ENCODE measurements at places on chromosomes 1 and 21. TPM values are rescaled to one million over a fixed set of nuclear protein-coding genes. Genes with fewer than 3 reads are reported as not detected.
A peak's percentile ranks its signal among the peaks of the same experiment; 100 is the strongest.

GRCh38 chr21:35106246-35106835 lies 57.2 kb upstream of the RUNX1 start:
- no peaks in the 10 kb centered on the region for H3K36me3 ChIP-seq

DNA sequence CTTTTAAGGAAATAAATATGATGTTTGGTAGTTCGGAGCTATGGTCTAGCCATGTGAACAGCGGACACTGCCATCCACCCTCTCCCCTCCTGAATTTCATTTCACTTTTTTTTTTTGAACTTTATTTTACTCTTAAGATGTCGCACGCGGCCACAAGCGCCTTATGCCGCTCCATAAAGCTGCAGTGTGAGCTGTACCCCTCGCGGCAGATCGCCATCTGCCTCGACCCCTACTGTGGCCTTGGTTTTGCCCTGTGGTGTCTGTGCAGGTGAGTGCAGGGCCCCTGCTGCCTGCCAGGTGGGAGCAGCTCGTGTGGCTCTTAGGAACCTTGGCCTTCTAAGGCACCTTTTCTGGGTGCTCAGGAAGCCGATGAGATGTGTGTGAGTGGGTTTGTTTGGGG lies 48.1 kb downstream of the S100B start:
- H3K27me3 ChIP-seq = no peaks in the 10 kb centered on the region
- H3K4me1 ChIP-seq = no peaks in the 10 kb centered on the region
- no peak overlapping the region for H3K4me3 ChIP-seq
- H3K27ac ChIP-seq = no peak overlapping the region
- no peaks in the 10 kb centered on the region for H3K36me3 ChIP-seq

DNA sequence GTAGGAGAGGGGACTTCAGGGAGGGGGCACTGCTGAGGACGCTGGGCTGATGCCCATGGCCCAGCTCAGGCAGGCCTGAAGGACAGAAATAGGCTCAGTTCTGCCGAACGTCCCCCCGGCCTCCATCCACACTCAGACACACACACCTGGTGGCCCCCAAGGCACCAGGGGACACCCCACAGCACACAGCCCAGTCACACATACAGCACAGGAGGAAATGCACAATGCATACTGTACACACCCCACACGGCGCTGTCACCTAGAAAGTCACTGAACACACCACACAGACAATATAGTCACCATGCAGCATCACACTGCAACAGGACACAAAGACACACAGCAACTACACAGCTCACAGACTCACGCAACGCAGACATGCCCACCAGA lies 562 bp downstream of the SYTL1 start:
- peaks cover 10% of the 10 kb centered on the region for H3K4me1 ChIP-seq
- DNase-seq = no peak
- H3K36me3 ChIP-seq = peaks cover 19% of the 10 kb centered on the region
- no peak overlapping the region for H3K27ac ChIP-seq

- H3K27me3 ChIP-seq = no peaks in the 10 kb centered on the region
- no peaks in the 10 kb centered on the region for H3K36me3 ChIP-seq
- DNase-seq = no peak
- no peak overlapping the region for H3K27ac ChIP-seq
- H3K4me1 ChIP-seq = peaks cover 19% of the 10 kb centered on the region
- H3K4me3 ChIP-seq = no peak overlapping the region
These were observed 177.7 kb downstream of the TRABD2B start for GRCh38 chr1:47819574-47819888.

DNA sequence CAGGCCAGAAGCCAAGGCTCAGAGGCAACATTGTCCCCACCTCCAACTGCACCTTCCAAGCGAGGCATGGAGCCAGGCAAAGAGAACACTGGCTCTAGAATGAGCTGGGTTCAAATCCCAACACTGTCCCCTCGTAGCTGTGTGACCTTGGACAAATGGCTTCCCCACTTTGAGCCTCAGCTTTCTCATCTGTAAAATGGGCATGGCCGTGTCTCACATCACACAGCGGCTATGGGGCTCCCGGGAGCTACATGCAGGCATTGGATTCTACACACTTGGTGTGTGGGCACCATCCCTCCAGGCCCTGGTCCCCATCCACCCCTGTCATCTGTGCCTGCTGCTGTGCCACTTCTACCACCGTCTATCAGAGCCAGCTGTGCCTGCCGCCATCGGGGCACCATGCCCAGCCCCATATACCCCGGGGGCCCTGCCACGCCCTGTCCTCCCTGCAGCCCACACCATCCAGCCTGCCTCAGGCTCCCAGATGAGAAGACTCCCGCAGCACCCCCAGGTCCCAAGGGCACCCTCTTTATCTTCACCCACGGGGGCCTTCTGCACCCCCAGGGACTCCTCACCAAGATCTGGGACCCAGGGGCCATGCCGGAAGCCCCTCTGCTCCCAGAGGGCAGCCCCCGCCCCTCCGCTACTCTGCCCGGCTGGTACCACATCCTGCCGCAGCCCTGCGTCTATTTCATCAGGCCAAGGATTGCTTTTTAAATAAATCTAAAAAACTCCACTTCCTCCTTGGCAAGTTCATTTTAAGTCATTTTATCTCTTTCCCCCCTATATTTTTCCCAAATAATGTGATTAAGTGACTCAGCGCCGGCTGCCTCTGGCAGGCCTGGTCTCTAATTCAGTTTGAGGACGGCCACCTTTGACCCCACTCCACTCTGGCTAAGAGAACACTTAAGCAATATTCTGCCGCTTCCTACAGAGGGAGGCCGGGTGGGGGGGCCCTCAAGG lies 107.8 kb upstream of the TARDBP start:
- no peaks in the 10 kb centered on the region for H3K36me3 ChIP-seq
- H3K4me1 ChIP-seq = peaks cover 17% of the 10 kb centered on the region
- no peak for DNase-seq
- no peaks in the 10 kb centered on the region for H3K27me3 ChIP-seq
- peak overlapping the region; percentile 14 for H3K27ac ChIP-seq

- no peaks in the 10 kb centered on the region for H3K4me1 ChIP-seq
- no peak overlapping the region for H3K4me3 ChIP-seq
- no peaks in the 10 kb centered on the region for H3K27me3 ChIP-seq
These were observed 113.0 kb upstream of the RGS1 start for GRCh38 chr1:192462616-192463015.

GRCh38 chr1:22704440-22705067 lies 6.1 kb upstream of the EPHB2 start:
- no peaks in the 10 kb centered on the region for H3K27me3 ChIP-seq
- DNase-seq = peak; percentile 80
- no peak overlapping the region for H3K27ac ChIP-seq
- peaks cover 1% of the 10 kb centered on the region for H3K4me1 ChIP-seq

DNA sequence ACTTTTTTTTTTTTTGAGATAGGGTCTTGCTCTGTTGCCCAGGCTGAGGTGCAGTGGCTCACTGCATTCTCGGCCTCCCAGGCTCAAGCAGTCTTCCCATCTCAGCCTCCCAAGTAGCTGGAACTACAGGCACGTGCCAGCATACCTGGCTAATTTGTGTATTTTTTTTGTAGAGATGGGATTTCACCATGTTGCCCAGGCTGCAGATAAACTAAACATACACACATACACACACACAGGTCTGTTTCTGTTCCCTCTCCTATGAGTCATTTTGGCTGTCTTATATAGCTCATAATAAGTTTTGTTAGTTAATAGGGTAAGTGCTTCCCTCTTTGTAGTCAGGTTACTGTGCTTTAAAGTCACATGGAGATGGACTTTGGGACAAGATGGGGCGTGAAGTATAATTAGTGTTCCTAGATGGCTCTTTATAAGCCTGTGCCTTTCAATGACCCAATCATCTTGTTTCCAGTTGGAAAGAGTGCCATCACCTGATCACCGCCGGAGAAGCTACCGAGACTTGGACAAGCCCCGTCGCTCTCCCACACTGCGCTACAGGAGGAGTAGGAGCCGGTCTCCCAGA lies 9.1 kb downstream of the PRPF38A start:
- no peaks in the 10 kb centered on the region for H3K27me3 ChIP-seq
- no peak for DNase-seq
- H3K4me1 ChIP-seq = no peaks in the 10 kb centered on the region
- H3K36me3 ChIP-seq = peaks cover 99% of the 10 kb centered on the region
- no peak overlapping the region for H3K4me3 ChIP-seq
- H3K27ac ChIP-seq = no peak overlapping the region

DNA sequence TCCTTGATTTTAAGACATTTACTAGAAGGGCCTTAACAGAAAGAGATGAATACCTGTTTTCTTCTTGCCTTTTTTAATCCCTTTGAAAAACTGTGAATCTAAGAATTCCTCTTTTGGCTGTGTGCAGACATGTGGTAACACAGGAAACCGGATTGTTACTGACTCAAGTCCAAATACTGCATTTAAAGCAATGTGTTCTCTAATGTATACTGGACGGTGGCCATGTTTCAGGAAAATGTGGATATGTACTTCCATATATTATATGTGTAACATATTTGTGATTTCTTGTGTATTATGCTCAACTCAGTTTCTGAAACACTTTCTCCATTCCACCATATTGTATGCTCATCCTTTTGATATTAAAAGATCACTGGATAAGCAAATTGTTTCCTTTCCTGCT lies 185.1 kb downstream of the LRRC7 start:
- H3K27ac ChIP-seq = no peak overlapping the region
- H3K4me3 ChIP-seq = no peak overlapping the region
- no peak for DNase-seq
- H3K4me1 ChIP-seq = no peaks in the 10 kb centered on the region

GRCh38 chr1:217313096-217313495 lies 317.8 kb downstream of the GPATCH2 start:
- H3K4me3 ChIP-seq = no peak overlapping the region
- H3K36me3 ChIP-seq = no peaks in the 10 kb centered on the region
- no peak overlapping the region for H3K27ac ChIP-seq
- no peak for DNase-seq
- no peaks in the 10 kb centered on the region for H3K27me3 ChIP-seq

- H3K36me3 ChIP-seq = no peaks in the 10 kb centered on the region
- H3K4me3 ChIP-seq = no peak overlapping the region
- no peaks in the 10 kb centered on the region for H3K27me3 ChIP-seq
- DNase-seq = no peak
- peaks cover 9% of the 10 kb centered on the region for H3K4me1 ChIP-seq
These were observed 3.8 kb downstream of the RIMS3 start for GRCh38 chr1:40661678-40662077.

DNA sequence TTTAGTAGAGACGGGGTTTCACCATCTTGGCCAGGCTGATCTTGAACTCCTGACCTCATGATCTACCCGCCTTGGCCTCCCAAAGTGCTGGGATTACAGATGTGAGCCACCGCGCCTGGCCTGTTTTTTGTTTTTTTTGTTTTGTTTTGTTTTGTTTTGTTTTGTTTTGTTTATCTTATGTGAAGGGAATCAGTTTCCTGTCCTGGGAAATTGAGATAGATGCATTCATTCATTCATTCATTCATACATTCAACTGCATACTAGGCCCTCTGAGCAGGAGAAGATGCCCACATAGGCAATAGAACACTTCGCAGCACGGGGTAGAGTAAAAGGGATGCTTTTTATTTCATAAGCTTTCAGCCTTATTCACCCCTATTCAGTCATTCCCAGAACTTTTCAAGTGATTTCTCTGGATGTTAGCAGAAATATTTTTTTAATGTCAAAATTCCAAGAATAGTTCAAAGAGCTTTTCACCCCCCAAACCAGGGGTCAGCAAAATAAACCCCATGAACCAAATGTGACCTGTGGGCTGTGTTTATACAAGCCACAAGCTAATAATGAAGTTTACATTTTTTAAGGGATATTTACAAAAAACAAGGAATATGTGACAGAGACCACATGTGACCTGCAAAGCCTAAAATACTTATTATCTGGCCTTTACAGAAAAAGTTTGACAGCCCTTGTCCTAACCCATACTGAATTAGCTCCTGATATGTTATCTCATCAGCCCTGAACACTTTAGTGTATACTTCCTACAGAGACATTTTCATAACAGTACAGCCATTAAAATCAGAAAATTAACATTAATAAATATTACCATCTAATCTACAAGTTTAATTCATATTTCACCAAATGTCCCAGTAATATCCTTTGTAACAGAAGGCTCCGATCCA lies 127.1 kb downstream of the MAST2 start:
- no peaks in the 10 kb centered on the region for H3K4me1 ChIP-seq
- H3K36me3 ChIP-seq = no peaks in the 10 kb centered on the region
- no peak for DNase-seq
- no peak overlapping the region for H3K4me3 ChIP-seq

DNA sequence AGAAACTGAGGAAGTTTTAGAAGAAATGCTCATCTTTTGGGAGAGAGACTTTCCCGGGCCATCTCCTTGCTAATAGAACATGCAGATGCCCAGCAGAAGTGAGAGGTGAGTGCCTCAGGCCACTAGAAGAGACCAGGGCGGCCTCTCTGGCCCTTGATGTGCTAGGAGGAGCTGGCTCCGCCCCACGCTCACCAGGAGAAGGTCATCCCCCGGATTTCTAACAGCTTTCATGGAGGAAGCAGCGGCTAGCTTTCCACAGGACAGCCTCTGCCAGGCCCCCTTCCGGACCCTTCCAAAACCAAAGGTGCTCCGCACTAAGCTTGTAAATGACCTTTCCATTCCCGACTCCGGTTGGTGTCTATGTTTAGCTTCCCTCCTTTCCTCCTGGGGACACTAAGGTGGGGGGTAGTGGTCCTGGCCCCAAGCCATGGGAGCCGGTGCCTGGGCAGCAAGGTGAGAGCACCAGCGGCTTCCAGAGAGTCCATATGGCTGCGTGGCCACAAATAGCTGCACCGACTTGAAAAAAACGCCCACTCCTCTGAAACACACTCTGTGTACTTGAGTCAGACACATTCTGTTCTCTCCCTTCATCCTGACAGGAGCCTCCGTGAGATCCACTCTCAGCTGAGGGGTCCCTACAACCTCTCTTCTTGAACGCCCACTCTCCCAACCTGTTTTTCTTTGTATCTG lies 249.9 kb downstream of the TNR start:
- no peaks in the 10 kb centered on the region for H3K27me3 ChIP-seq
- no peaks in the 10 kb centered on the region for H3K36me3 ChIP-seq
- H3K27ac ChIP-seq = no peak overlapping the region
- H3K4me1 ChIP-seq = no peaks in the 10 kb centered on the region
- DNase-seq = no peak

Gene PPIAL4G
- total RNA-seq = not detected

Gene NFASC
- 99.3 TPM for total RNA-seq

Gene OR2T35
- not detected for total RNA-seq

Gene NMNAT2
- total RNA-seq = 0.78 TPM

Gene AMY1C
- total RNA-seq = not detected

Gene KCNJ15
- 0.42 TPM for total RNA-seq

Gene SPRR2B
- total RNA-seq = not detected

All from tibial nerve (tissue), 4 donors.